SK-N-SH (cell line): ENCODE measurements at places on chromosomes 2 and 18.

DNA sequence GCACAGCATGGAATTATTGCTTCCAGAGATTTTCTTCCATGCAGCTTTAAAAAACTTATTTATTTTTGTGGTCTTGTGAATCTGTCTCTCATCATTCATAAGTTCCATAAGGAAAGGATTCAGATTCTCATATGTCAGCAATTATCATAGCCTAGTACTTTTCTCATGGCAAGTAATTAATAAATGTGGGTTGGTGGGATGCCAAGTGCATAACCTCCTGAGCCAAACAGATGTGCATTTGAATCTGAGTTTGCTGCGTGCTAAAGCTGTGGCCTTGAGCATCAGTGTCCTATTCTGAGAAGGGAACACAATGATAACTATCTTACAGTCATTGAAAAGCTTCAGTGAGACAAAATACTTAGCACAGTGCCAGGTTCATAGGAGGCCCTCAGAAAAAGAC lies 331.9 kb downstream of the PDE11A start:
- H3K27ac ChIP-seq, result no peak overlapping the region
- H3K27me3 ChIP-seq, result no peaks in the 10 kb centered on the region
- H3K4me3 ChIP-seq, result no peak overlapping the region
- H3K4me1 ChIP-seq, result no peaks in the 10 kb centered on the region
- peak; percentile 23 for DNase-seq

- H3K4me3 ChIP-seq, result no peak overlapping the region; the same call in 1 of the 2 replicates
- H3K27ac ChIP-seq, result no peak overlapping the region
- DNase-seq, result peak; percentile 86
- H3K4me1 ChIP-seq, result no peaks in the 10 kb centered on the region
- H3K36me3 ChIP-seq, result no peaks in the 10 kb centered on the region
These were observed 30.2 kb downstream of the PSD4 start for GRCh38 chr2:113203901-113204519.

DNA sequence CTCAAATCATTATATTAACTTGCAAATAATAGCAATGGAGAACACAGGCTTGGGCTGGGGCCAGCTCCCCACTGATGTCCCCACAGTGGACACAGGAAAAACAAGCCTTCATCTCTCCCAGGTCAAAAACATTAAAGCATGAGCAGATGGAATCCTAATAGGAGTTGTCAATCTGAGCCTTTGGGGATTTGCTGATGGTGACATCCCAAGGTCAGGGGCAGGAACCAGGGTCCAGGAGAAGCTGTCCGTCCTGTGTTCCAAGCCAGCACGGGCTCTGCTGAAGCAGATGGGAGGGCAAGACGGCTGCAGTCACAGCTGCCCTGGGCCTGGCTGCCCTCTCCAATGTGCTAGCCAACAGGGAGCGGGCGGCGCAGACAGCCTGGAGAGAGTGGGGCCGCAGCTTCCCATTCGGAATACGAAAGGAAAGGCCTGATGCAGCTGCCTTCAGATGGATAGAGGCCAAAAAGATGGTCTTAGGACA lies 135.5 kb downstream of the NDUFA10 start:
- no peaks in the 10 kb centered on the region for H3K36me3 ChIP-seq

DNA sequence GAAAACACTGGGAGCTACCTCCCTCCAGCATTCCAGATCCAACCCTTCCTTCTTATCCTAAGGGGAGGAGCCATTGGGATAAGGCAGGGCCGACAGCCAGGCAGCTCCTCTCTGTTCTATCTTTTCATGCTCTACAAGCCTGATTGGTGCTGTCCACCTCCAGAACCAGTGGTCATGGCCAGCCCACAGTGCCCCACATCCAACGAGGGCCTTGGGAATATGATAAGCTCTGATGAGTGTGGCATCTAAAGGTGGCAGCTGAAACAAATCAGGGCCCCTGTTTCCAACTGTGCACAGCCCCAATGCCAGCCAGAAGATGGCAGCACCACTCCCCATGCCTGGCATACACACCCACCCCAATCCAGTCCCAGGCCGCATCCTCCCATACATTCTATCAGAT lies 329.3 kb downstream of the C1D start:
- DNase-seq, result peak; percentile 54
- no peaks in the 10 kb centered on the region for H3K27me3 ChIP-seq
- no peaks in the 10 kb centered on the region for H3K36me3 ChIP-seq
- no peaks in the 10 kb centered on the region for H3K4me1 ChIP-seq

- no peak for DNase-seq
- no peaks in the 10 kb centered on the region for H3K4me1 ChIP-seq
- peaks cover 18% of the 10 kb centered on the region; the same call in 1 of the 2 replicates for H3K27me3 ChIP-seq
- no peak overlapping the region for H3K27ac ChIP-seq
- H3K36me3 ChIP-seq, result no peaks in the 10 kb centered on the region
These were observed 5.2 kb upstream of the C18orf63 start for GRCh38 chr18:74310411-74310810.

DNA sequence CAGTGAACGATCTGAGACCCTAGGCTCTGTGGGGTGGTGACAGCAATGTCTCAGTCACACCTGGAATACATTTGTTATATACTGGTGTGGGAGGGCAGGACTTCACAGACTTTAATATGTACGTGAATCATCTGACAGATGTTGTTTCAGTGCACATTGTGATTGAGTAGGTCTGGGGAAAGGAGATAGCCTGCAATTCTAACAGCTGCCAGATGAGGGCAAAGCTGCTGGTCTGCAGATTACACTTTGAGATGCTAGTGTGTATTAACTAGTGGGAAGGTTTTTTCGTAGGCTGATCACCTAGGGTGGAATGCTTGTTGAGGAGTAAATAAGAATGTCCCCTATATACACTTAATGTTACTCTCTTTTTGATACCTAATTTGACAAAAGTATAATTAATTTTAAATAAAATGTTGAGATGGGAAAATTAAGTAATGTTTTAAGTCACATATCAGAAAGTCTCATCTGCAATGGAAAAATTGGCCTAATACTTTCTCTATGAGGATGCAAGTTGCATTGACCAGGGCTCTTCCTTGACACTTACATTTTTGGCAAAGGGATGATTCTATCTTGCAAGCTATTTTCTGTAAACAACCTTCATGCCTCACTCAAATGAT lies 496.9 kb upstream of the HNMT start:
- no peak overlapping the region for H3K27ac ChIP-seq
- no peak overlapping the region for H3K4me3 ChIP-seq
- no peaks in the 10 kb centered on the region for H3K27me3 ChIP-seq
- DNase-seq, result peak; percentile 44
- no peaks in the 10 kb centered on the region for H3K4me1 ChIP-seq

GRCh38 chr2:241616168-241617125 lies 20.5 kb downstream of the THAP4 start:
- H3K27ac ChIP-seq, result no peak overlapping the region
- DNase-seq, result no peak
- H3K27me3 ChIP-seq, result no peaks in the 10 kb centered on the region

DNA sequence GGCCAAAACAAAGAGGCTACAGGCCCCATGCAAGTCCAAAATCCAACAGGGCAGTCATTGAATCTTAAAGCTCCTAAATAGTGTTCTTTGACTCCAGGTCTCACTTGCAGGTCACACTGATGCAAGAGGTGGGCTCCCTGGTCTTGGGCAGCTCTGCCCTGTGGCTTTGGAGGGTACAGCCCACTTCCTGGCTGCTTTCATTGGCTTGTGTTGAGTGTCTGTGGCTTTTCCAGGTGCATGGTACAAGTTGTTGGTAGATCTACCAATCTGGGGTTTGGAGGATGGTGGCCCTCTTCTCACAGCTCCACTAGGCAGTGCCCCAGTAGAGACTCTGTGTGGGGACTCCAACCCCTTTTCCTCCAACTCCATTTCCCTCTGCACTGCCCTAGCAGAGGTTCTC lies 115.8 kb upstream of the ALKAL2 start:
- no peak for DNase-seq
- H3K27ac ChIP-seq, result no peak overlapping the region
- no peaks in the 10 kb centered on the region for H3K36me3 ChIP-seq
- H3K4me1 ChIP-seq, result no peaks in the 10 kb centered on the region
- H3K4me3 ChIP-seq, result no peak overlapping the region
- H3K27me3 ChIP-seq, result no peaks in the 10 kb centered on the region

- H3K4me1 ChIP-seq, result peaks cover 6% of the 10 kb centered on the region; the same call in 1 of the 2 replicates
- DNase-seq, result no peak
- no peaks in the 10 kb centered on the region for H3K27me3 ChIP-seq
- no peaks in the 10 kb centered on the region for H3K36me3 ChIP-seq
These were observed 75.6 kb upstream of the ID2 start for GRCh38 chr2:8606226-8606625.

- H3K4me3 ChIP-seq, result no peak overlapping the region
- no peaks in the 10 kb centered on the region for H3K27me3 ChIP-seq
- peaks cover 11% of the 10 kb centered on the region for H3K36me3 ChIP-seq
- no peak overlapping the region for H3K27ac ChIP-seq
These were observed 30.6 kb downstream of the SEPTIN10 start for GRCh38 chr2:109582928-109583895.

DNA sequence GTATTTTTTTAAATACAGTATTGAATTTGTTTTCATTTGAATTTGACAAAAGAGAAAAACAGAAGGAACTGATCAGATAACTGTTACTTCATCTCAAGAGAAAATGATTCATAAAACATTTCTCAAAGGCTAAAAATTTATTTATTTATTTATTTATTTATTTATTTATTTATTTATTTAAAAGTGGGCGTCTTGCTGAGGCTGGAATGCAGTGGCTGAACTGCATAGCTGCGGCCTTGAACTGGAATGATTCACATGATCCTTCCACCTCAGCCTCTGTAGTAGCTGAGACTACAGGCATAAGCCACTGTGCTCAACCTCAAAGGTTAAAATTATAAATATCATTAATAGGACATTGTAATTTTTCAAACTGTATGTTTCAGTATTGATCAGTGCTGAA lies 4.5 kb upstream of the PUM2 start:
- H3K4me1 ChIP-seq, result peaks cover 28% of the 10 kb centered on the region
- H3K27me3 ChIP-seq, result no peaks in the 10 kb centered on the region
- H3K27ac ChIP-seq, result no peak overlapping the region
- no peak overlapping the region for H3K4me3 ChIP-seq
- H3K36me3 ChIP-seq, result no peaks in the 10 kb centered on the region

- no peak for DNase-seq
- peaks cover 4% of the 10 kb centered on the region; the same call in 1 of the 2 replicates for H3K4me1 ChIP-seq
- H3K27me3 ChIP-seq, result no peaks in the 10 kb centered on the region
- H3K4me3 ChIP-seq, result no peak overlapping the region
- H3K27ac ChIP-seq, result no peak overlapping the region
These were observed 42.7 kb upstream of the OTX1 start for GRCh38 chr2:63007813-63008458.

GRCh38 chr2:214265991-214266489 lies 144.8 kb upstream of the VWC2L start:
- no peaks in the 10 kb centered on the region for H3K36me3 ChIP-seq
- no peak overlapping the region for H3K4me3 ChIP-seq
- no peak overlapping the region for H3K27ac ChIP-seq
- no peaks in the 10 kb centered on the region for H3K27me3 ChIP-seq
- no peaks in the 10 kb centered on the region for H3K4me1 ChIP-seq

DNA sequence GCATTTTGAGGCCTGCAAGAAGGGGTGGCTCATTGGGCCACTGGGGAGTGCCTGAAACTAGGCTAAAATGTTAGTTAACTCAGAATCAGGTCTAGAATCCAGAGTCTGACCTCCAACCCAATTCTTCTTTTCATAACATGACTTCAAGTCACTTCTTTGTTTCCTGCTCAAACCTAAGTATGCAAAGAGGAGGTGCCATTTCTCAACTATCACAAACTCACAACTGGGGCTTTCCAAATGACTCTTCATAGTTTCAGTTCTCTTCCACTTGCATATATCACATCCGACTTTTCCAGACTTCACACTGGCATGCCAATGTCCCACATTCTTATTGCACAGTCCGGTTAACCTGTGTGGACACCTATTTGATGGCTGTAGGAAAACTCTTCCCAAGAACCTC lies 211.6 kb downstream of the TCF4 start:
- DNase-seq, result no peak
- no peak overlapping the region for H3K27ac ChIP-seq
- peaks cover 19% of the 10 kb centered on the region for H3K36me3 ChIP-seq
- no peak overlapping the region for H3K4me3 ChIP-seq
- H3K4me1 ChIP-seq, result no peaks in the 10 kb centered on the region

- H3K4me1 ChIP-seq, result peaks cover 11% of the 10 kb centered on the region; the same call in 1 of the 2 replicates
- H3K36me3 ChIP-seq, result no peaks in the 10 kb centered on the region
- H3K4me3 ChIP-seq, result 0 out of 2 replicates have a peak overlapping the region, but pooled peaks have one; percentile 10
- H3K27me3 ChIP-seq, result peaks cover 100% of the 10 kb centered on the region
These were observed 6.1 kb upstream of the PAX3 start for GRCh38 chr2:222304737-222305515.

DNA sequence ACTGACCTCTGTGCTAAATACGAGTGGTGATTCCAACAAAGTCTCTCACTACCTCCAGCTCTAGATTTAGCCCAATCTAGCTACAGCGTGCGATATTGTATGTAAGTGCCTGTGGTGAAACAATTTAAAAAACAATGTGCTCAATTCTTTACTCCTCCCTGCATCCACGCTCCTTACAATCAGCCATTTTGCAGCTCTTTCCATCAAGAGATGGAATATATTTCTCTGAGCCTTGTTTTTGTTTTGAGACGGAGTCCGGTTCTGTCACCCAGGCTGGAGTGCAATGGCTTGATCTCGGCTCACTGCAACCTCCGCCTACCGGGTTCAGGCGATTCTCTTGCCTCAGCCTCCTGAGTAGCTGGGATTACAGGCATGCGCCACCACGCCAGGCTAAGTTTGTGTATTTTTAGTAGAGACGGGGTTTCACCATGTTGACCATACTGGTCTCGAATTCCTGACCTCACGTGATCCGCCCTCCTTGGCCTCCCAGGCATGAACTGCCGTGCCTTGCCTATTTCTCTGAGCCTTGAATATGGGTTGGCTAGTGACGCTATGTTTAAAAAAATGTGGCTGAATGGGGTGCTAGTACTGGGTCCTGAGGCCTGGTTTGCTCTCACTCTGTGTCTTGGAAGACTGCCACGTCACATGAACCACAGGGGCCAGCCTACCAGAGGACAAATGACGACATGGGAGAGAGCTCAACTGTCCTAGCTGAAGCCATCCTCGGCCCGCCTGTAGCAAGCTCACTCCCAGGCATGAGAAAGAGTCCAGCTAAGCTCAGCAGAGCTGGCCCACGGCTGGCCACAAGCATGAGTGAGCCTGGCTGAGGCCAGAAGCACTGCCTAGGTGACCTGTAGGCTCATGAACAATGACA lies 14.8 kb downstream of the WDFY1 start:
- H3K4me1 ChIP-seq, result peaks cover 9% of the 10 kb centered on the region; the same call in 1 of the 2 replicates
- H3K4me3 ChIP-seq, result no peak overlapping the region
- H3K36me3 ChIP-seq, result no peaks in the 10 kb centered on the region
- peak; percentile 34 for DNase-seq
- H3K27ac ChIP-seq, result no peak overlapping the region

- H3K27me3 ChIP-seq, result no peaks in the 10 kb centered on the region
- peak overlapping the region; percentile 26; the same call in 1 of the 2 replicates for H3K27ac ChIP-seq
- no peaks in the 10 kb centered on the region for H3K36me3 ChIP-seq
- no peak for DNase-seq
- H3K4me3 ChIP-seq, result no peak overlapping the region
- no peaks in the 10 kb centered on the region for H3K4me1 ChIP-seq
These were observed 98.7 kb downstream of the COPS8 start for GRCh38 chr2:237184192-237184918.
